ENCODE measurements at places on chromosomes 4 and X.

DNA sequence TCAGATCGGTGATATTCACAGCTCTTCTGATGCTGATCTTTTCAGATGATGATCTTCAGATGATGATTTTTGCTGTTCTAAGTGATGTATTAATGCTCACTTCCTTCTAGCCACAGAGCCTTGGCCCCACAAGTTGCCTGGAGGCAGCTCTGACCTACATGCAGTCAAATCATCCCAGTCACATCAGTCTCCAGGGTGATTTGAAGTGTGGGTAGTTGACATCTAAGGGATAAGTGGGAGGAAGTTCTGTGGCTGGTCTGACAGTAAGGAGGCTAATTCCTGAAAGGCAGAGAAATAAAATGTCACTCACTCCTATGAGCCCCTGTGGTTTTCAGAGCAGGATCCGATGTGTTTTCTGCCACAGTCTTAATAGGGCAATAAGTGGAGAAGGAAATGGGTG, 79.8 kb upstream of the RPL34 start:
- DNase-seq, result no peak

DNA sequence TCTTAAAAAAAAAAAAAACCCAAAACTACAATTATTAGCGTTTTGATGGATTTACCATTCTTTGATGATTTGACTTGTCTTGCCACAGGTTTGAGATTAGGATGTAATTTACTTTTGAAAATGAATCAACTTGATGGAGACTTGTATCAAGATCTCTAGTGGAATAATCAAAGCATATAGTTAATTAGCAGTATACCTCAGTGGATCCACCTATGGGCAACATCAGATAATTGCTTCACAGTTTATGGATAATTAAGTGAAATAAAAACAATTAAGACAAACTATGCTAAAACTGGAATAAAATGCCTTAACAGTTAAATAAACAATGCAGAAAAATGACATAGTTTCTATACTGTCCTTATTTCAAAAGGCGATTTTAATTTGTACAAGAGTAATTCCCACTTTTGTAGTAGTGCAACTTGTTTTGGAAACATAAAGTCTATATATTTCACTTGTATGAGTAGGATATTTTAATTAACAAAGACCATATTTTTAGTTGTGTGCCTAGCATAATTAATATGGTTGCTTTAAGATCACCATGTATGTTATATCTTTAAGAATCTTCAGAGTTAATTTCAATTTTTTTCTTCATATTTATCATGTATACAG, 4.2 kb downstream of the CPEB2 start:
- no peak for DNase-seq

- DNase-seq, result no peak
Observed at GRCh38 chr4:23866450-23867075, 23.3 kb downstream of the PPARGC1A start.

- DNase-seq, result no peak
Observed at GRCh38 chrX:125711103-125711502, 391.4 kb downstream of the TEX13C start.

DNA sequence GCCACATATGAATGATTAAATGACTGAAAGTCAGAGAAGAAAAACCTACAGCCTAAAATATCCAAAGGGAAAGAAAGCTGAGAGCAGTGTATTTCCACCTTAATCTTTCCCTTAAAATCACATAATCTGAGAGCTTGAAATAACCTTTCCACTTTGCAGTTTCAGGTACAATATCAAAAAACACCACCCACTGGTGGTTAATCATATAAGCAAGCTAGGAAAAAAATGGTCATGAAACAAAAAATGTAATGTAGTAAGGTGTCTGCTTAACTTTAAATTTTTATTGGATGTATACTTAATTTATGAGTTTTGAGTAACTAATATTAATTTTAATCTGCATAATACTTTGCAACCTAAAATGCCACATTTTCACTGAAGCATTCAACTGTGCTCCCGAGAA, 3.2 kb downstream of the PRDM5 start:
- no peak for DNase-seq

DNA sequence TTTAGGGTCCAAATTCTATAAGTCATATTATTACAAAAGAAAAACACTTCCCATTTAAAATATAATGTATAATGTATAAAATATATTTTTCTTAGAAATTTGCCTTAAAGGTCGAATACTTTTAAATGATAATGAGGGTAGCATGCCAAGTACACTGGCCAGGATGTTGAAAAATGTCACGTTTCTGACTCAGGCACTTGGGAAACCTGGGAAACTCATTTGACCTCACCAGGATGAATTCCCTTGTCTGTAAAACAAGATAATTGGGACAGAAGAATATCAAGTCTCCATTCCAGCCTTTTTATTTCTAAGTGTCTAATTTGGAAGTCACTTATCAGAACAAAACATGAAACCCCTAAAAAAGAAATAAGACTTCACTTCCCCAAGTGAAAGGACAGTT, 3.4 kb upstream of the SLC39A8 start:
- DNase-seq, result no peak

GRCh38 chr4:114588305-114588704, 10.3 kb upstream of the UGT8 start:
- DNase-seq, result no peak

DNA sequence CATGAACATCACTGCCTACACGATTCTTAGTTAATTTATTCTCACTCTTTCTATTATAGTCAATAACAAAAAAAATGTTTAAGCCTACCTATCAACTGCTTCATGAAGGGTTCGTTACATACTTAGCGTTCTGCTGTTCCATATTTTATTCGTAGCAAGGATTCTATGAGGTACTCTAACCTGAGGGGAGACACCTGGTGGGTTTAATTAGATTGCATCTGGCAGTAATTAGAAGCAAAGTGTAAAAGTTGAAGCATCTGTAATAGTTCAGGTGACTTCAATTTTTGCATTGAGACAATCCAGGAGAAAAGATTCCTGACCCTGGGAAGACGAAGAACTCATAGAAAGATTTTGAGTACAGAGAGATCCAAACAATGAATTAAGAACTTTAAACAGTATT, 1655.8 kb upstream of the TENM3 start:
- DNase-seq, result no peak
